ENCODE measurements at places on chromosomes 1 and 21.

- DNase-seq, result no peak
Observed at GRCh38 chr1:43072314-43072713, 99.8 kb downstream of the EBNA1BP2 start.

- DNase-seq, result no peak
Observed at GRCh38 chr1:29324202-29324601, 87.9 kb downstream of the PTPRU start.

DNA sequence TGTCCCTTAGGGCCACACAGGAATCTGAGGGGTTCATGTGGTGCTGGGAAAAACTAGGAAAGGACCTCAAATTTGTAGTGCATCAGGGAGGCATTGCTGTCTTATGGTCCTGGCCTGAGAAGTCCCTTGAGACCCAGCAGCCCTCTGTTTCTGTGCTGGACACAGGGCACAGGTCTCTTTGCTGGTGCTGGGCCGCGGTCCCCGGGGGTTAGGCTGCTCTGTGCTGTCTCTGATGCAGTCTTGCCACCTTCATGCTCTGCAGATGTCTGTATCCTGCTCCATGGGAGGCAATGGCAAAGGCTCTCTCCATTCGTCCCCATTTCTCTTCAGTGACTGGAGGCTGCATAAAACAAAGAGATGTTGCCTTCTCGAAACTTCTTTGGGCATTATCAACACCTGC is 13.0 kb downstream of the EDARADD start:
- no peak for DNase-seq

GRCh38 chr1:222372221-222372620 is 175.7 kb downstream of the HHIPL2 start:
- no peak for DNase-seq

DNA sequence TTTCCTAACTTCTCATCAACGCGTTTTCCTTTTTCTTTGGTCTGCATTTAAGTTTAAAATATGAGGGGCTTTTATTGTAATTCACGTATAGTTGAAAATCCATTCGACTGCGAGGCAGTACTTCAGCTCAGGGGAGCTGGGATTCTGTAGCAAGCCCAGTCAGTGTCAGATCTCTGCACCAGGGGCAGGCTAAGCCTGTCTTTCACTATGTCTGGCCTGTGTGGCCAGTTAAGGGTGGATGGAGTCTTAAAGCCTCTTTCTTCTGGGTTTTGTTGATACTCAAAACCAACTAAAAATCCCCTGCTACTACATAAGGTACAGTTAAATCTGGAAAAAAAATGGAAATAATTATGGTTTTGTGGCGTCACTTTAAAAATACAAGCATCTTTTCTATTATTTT is 124.7 kb downstream of the TYW3 start:
- no peak for DNase-seq

GRCh38 chr1:67190942-67191341 is 24.7 kb downstream of the IL23R start:
- no peak for DNase-seq

- DNase-seq, result no peak
Observed at GRCh38 chr1:231103961-231104360, 57.9 kb upstream of the TRIM67 start.
